ENCODE measurements at places on chromosomes 5 and 9.

DNA sequence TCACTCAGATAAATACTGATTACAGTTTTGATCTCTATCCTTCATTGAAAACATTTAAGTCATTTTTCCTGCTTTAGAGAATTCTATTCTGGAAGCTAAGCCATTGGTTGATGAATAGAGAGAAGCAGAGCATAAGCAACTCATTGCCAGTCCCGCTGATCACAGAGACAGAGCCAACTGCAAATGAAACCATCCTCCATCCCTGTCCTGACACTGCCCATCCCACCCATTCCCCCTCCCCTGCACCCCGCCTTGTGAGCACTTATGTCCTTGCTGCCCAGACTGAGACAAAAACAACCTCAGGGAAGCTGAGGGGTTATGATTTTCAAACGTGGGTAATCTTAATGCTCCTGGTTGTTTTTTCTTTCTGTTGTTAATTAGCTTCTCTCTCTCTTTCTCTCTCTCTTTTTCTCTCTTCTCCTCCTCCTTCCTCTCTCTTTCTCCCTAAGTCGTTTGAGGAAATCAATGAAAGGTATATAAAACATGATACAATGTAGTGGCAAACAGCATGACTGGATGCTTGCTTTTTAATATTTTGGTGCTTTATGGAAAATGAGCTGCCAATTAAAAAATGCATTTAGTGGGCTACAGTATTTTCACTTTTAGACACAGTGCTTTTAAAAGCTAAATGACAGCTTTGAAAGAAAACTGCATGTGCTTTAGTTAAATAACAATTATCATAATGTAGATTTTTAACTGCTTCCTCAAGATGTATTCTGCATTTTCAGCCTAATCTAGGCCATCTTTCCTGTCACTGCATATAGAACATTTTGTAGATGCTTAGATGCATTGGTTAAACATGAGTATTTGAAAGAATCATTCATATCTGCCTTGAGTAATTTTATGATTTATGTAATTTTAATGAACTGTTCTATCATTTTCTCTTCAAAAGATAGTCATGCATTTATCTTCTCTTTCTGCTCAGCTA lies 57.3 kb downstream of the CMYA5 start:
- DNase-seq: no peak

DNA sequence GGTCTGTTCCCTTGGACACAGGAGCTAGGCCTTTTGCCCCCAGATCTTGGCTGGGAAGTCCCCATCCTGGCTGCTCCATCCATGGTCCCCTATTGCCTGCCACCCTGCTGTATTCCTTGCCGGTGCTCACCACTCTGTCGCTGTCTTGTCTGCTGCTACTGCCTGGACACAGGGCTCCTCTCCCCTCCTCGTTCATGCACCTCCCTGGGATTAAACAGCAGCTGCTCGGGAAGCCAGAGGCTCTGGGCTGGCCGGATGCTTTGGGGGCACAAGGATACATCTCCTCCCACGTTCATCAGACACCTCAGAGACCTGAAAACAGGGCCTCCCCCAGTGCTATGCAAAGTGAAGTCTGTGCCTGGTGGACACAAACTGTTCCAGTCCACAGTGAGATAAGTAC lies 110.4 kb downstream of the ZNF354C start:
- no peak for DNase-seq

- no peak for DNase-seq
Measured at GRCh38 chr9:113673726-113674125, 202.4 kb upstream of the ZNF618 start.

- DNase-seq: no peak
Measured at GRCh38 chr5:154179846-154180710, 10.5 kb upstream of the GALNT10 start.

DNA sequence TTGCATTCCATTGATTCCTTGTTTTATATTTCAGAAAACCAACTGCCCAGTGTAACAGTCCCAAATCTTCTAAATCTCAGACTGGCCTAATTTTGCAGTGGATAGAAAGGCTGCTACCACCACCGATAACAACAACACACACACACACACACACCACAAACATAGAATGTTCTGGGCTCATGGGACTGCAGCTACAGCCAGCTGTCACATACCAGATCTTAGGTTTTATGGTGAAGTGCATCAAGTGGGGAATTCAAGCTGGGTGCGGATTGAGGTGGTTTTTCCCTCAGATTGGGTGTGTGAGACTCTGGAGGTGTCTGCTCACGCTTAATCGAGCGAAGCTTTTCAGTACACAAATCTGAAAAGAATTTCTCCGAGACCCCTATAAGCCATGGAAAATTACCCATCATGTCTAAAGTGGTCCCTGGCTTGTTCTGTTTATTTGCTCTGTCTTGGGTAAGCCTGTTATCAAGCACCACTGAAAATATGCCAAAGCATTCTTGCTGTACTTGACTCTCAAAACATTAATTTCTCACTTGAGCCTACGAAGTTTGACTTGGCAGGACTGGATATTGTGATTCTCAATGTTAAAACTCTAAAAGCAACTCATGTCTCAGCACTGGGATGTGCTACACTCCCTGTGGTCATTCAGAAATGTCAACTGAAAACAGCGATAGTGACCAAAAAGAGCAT lies 71.1 kb downstream of the ALDH7A1 start:
- no peak for DNase-seq

DNA sequence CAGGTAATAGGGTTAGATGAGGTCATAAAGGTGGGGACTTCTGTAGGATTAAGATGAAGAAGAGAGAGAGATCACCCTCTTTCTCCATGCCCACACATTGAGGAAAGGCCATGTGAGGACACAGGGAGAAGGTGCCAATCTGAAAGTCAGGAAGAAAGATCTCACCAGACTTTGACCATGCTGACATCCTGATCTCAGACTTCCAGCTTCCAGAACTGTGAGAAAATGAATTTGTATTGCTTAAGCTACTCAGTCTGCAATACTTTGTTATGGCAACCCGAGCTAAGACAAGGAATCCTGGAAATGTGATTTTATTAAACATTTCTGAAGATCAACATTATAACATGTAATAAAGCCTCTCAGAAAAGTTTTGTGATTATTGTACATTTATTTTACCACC lies 3.5 kb upstream of the CSNK1G3 start:
- DNase-seq: no peak

DNA sequence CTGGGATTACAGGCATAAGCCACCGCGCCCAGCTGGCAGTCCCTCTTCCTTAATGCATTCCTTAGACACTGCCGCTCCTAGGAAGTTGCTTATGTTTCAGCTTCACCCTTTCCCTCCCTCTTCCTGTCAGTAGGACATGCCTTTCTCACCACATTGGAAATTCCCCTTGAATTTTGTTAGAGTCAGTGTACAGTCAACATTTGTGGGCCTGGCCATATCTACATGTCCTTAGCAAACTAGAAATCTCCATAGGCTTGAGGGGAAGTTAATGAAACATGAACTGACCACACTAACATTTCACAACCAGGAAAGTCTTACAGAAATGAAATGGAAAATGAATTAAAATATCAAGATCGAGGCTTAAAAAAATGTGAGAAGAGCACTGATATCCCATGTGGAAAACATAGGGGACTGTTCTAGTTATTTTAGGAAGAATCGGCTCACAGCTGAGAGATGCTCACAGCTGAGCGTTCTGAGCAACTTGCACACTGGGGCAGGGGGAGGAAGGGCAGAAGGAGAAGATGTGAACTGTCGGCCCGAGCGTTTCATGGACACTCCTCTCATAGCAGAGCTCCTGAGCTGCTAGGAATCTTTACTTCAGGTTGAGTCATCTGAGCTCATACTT lies 21.1 kb upstream of the LVRN start:
- DNase-seq: no peak

DNA sequence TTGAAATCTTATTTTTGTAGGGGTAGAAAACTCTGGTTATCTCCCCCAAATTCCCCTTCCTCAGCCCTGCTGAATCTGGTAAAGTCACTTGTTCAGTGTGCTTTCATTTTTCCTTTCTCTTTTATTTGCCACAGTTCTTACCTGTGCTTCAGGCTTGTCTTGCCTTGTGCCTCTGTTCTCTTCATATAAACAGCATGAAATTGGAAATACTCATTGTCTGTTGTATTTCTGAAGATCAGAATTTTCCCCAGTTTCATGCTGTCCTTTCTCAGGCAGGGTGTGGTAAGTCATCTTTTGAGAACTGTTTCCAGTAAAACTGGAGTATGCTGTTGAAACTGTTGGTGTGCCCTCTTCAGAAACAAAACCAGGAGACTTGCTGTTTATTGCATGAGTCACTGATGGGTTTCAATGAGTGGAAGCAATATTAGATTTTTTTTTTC lies 7.0 kb downstream of the PAM start:
- no peak for DNase-seq

DNA sequence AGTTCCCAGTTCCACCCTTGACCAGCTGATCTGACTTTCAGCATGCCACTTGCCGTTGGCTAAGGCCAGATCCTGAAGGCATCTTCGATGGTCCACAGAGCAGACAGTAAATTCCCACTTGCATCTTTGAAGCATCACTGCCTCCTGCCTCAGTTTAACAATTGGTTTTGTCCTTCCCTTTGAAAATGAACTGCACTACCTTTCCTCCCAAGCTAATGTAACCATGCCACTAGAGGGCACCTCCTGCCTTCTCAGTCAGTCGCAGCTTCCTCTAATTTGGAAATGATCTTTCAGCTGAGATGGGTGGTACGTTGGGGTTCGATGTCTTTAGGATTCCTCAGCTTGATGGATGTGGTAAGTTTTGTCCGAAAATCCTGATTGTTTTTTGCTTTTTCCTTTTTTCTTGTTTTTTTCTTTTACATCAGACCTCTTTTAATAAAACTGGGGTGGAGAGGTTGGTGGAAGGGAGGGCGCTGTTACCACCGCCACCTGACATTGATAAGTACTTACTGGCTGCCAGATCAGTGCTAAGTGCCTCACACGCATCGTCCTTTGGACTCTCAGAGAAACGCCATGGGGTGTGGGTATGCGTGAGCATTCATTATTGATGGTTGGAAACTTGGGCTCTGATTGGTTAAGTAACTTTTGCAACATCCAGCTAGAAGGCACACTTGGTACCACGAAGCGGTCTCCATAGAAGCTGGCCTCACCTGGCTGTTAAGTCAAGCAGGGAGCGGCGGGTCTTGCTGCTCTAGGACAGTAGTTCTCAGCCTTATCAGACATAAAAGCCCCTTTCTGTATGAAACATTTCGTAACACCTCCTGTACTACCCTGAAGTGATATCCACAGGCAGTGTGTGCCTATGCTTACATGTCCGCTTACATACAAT lies 16.9 kb downstream of the PTTG1 start:
- DNase-seq: peak; percentile 28

DNA sequence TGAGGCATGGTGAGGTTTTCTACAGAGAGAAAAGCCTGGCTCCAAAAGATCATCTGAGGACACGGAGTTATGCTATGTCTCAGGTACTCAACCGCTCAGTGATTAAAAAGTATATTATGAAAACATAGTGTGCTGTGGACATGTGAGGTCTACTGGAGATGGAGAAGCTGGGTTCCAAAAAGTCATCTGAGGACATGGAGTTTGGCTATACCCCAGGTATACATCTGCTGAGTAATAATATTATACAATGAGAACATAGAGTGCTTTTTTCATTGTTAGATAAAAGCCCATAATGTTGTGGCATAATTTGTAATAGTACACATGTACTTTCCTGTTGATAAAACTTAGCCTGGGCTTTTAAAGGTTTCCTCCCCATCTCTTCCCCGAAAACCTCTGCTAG lies 70.7 kb upstream of the SHISAL2B start:
- DNase-seq: no peak

DNA sequence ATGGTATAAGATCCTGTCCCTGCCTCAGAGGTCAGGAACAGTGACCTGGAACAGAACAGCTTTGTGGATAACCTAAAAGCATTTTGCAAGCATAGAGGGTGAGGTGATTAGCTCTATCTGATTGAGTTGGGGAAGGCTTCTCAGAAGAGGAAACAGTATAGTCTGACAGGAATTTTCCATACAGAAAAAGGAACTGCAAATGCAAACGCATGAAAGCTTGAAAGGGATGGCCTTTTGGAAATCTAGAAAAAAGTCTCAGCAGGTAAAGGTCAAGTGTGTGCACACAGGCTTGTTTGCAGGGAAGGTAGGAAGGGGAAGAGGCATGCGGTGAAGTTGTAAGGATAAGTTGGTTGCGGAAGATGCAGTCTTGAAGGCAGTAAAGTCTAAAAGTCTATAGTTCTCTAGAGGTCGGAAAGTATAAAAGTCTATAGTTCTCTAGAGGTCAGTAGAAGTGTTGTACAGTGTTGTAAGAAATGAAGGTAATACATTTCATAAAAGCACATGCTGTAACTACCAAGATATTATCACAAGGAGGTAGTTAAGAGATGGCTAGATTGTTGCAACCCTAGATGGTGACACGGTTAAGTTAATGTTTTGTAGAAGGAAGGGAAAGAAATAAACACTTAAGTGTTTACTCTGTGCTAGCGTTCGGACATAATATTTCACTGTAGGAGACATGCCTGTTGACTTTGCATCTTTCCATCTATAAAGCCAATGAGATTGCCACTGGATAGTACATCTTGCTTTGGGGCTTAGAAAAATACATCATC lies 16.7 kb upstream of the HSPB3 start:
- DNase-seq: no peak

GRCh38 chr9:114930056-114930812 lies at the start of gene TNFSF8:
Gene TNFSF8, minus strand, starts transcription at chr9:114930591. Its CDS starts 288 bp downstream, at chr9:114930303.
- peak; percentile 40 for DNase-seq

GRCh38 chr5:74575741-74576538 lies 64.6 kb downstream of the ENC1 start:
- no peak for DNase-seq

DNA sequence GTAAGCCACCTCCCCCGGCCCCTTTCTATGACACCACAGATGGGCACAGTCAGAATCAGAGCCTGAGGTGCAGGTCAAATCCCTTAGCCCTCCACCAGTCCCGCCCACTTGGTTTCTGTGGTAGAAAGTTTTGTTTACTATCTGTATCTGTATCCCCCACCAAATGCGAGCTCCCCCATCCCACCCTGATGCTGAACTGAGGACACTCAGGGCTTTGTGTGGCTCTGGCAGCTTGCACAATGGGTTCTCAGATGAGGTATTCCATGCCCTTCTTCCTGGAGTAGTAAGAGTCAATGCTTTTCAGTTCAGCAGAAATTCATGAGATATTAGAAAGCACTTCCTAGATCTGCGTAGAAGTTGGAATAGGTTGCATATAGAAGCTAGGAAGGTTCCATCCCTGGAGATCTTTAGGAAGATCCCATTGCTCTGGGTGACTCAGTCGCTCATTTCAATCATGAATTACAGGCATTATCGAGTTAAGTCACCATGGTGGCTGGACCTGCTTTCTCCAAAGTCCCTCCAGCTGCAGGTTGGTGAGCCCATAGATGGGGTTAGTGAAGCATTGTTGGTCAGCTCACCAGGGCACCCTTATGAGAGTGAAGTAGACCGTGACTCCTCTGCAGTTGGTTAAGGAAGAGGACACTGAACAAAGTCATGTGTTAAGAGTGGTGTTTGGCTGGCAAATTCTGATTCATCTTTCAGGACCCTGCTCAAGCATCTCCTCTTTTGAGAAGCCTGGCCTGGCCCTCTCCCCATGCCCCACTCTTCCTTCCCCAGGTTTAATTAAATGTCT lies 10.6 kb upstream of the KCNIP1 start:
- DNase-seq: no peak

DNA sequence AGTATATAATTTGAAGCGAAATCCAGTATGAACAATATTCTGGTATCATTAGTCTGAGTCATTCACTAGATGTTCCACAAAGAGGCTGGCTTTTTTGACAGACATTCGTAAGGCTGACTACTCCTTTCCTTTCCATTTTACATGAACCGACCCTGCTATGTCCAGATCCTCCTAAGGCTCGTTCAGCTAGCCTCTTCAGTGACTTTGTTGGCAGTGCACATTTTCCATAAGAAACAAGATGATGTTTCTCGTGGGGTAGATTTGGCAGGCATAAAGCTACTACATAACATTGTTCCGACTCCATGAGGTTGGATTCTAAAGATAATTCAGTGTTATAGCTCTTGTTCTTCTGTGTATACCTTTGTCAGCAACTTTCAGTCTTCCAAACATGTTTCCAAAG lies 49.0 kb downstream of the ZNF462 start:
- DNase-seq: no peak
